ENCODE measurements at places on chromosomes 3 and 15. TPM values are rescaled to one million over a fixed set of nuclear protein-coding genes. Genes with fewer than 3 reads are reported as not detected.

The PRTG gene
- total RNA-seq: 16.2 TPM

The SLC22A13 gene
- 0.58 TPM for total RNA-seq

GRCh38 chr15:52672661-52673060 is 6.5 kb downstream of the ATOSA start:
- DNase-seq: no peak

DNA sequence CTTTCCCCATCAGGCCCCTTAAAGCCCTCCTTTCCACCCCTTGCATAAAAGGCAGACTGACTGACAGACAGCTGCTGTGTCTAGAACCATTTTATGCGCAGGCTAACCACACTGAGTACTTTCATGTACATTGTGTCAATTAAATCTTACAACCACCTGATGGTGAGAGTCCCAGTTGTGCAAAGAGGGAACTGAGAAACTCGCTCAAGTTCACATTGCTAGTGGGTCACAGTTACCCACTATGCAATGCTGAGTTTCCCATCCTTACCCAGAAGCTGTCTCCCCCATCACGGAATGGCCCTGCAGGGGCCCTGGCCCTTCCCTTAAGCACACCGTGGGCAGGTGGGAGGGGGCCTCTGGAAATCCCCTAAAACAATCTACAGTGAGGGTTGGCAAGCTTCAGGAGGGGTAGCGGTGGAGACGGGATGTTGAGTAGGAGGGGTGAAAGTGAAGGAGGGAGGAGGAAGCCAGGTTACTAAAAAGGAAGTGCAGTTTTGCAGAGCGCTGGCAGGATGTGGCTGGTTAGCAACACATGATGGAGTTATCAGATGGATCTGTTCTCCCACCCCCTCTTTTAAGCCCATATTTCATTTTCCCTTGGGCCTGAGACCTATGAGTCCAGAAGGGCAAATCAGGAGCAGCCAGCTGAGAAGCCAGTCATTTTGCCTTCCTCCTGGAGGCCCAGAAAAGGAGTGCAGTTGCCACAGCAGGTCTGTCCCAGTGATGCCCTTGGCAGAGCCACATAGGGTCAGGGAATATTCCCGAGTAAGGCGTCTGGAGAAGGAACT is 30.0 kb downstream of the STARD5 start:
- DNase-seq: no peak
